ENCODE measurements at places on chromosomes 6 and 20.
A peak's percentile ranks its signal among the peaks of the same experiment; 100 is the strongest.

- DNase-seq: no peak
Observed at GRCh38 chr6:31732029-31732428, 2.9 kb upstream of the DDAH2 start.

GRCh38 chr6:45697605-45698004 lies 318.1 kb downstream of the CLIC5 start:
- peak; percentile 33 for DNase-seq

DNA sequence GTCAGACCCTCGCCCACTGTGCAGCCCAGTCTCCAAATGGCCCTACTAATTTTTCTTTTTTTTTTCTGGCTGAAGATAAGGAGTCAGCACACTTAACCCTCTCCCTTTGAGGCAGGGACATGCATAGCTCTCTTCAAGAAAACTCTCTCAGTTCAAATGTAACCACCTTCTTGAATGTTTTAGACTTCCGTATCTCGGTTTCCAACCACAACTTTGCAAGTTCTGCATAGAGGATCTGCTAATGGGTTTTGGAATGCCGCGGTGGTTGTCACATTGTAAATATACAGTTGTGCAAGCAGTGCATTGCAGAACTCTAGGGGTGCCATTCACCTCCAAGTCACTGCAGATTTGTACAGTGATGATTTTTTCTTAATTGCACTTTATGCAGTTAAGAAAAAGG lies 59.4 kb upstream of the SLC35B3 start:
- no peak for DNase-seq

- DNase-seq: no peak
Observed at GRCh38 chr20:16260911-16261310, 312.3 kb downstream of the KIF16B start.

DNA sequence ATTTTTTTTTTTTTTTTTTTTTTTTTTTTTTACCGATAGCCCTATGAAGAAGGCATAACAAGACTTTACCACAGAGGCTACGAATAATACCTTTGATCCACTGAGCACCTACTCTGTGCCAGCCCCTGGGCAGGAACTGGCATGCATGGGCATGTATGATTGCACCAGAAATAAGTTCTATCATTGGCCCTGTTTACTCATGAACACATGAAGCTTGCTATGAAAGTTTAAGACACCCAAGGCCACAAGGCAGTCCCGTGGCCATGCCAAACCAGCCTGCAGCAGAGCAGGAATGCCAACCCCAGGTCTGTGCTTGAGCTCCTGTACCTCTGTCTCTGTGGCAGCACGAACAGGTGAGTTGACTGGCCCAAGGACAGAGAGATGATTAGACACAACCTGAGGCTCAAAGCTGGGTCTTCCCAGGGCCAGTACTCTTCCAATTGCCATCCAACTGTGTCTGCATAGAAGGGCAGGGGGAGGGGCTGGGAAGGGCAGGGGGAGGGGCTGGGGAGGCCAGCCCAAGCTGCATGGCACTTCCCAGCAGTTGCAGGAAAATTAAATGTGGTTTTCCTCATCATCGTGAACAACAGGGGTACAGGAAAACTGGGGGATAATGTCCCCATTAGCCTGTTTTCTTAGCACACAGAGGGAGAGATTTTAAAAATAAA lies 63.5 kb downstream of the LRFN2 start:
- DNase-seq: no peak

- DNase-seq: no peak
Observed at GRCh38 chr6:30548375-30548774, 7.9 kb downstream of the GNL1 start.

GRCh38 chr20:8518878-8519277 lies 386.8 kb downstream of the PLCB1 start:
- DNase-seq: no peak

GRCh38 chr6:87378947-87379346 lies 28.8 kb upstream of the CFAP206 start:
- DNase-seq: no peak

All from hematopoietic multipotent progenitor cell treated with erythropoietin and hydrocortisone succinate and interleukin-3 and kit ligand, for 4 days (in vitro differentiated cells).